Activated T-helper 1 cell treated with anti-CD3 and anti-CD28 coated beads, Interleukin-2, amount 50 U/mL, for 16 hours (primary cell): ENCODE measurements at places on chromosomes 2 and 18.

DNA sequence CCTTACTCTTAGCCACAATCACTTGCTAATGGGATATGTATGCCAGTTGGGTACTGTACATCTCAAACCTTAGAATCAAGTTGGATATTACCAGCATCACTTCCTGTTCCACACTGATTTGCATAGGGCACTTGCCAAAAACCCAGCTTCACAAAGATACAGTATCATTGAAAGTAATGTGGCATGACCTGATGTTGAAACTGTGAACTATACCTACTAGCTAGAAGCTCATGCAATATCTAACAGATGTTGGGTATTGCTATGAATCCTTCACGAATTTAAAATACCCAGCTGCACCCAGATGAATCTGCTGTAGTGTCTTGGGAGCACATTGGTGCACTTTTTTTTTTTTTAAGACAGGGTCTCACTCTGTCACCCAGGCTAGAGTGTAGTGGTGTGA lies 6.5 kb upstream of the STAMBP start:
- no peak for DNase-seq

- no peak for DNase-seq
Measured at GRCh38 chr18:13239171-13239956, 20.8 kb downstream of the LDLRAD4 start.

GRCh38 chr2:197208841-197209240 lies 101.7 kb downstream of the ANKRD44 start:
- DNase-seq: no peak

GRCh38 chr18:47215554-47216138 lies 35.8 kb downstream of the SKOR2 start:
- DNase-seq: no peak

DNA sequence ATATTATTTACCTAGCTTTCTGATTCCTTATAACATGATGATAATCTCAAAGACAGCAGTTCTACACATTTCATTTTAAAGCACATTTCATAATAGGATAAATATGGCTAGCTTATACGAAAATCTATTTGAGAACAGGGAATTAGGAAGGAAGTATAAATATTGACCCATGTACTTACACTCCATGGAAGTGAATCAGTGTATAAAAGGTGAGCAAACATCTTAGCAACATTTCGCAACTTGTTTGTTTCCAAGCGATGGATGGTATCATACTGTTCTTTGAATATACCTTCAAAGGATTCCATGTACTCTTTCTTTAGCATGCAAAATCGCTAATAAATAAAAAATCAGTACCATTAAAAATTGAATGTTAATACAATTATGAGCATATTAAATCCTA lies 53.1 kb downstream of the CWC22 start:
- no peak for DNase-seq

DNA sequence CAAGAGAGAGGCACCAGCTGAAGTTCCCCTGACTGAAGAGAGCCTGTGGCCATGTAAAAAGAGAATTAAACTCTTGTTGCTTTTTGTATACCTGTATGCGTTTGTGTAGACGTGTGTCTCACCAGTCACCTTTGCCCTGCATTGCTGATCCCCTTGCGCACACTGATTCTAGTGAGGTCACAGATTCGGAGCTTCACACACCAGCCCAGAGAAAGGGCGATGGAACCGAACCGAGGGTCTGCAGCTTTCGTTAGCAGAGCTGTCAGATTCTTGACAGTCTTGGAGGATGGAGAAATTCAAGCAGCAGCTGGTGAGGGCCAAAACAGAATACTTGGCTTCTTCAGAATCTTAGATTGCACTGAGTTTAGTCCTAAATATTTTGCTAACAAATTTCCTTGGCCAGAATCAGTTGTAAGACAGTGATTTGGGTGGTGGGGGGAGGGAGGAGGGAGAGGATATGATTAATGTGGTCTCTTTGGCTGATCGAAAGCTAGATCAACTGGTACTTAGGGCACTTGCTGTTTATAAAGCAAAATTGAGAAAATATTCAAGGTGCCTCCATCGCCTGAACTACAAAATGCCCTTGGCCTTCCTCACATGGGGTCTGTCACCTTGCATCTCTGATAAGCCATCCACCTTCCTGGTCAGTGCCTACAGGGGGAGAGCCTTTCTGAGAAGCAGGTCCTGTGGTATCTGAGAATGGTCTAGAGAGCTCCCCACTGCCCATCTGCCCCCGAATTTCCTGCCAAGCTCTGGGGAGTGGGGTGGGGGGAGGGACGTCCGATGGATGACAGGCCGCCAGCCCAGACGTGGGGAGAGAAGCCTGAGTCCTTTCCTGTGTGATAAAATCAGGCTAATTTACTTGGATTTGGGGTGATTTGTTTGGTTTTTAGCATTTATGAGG lies 123.5 kb downstream of the CABLES1 start:
- DNase-seq: no peak

DNA sequence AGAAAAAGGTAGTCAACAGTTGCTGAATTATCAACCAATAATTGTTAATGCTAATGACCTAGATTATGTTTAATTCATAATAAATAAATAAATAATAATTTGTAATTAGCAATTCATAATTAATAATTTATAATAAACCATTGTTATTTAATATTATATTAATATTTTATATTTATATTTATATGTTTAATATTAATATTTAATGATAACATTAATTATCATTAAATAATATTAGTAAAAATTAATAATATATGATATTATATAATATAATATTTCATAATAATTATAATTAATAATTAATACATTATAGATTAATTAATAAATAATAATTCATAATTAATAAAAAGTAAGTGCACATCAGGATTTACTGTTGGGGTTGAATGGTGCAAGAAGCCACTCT lies 389.4 kb upstream of the RGPD4 start:
- DNase-seq: no peak

DNA sequence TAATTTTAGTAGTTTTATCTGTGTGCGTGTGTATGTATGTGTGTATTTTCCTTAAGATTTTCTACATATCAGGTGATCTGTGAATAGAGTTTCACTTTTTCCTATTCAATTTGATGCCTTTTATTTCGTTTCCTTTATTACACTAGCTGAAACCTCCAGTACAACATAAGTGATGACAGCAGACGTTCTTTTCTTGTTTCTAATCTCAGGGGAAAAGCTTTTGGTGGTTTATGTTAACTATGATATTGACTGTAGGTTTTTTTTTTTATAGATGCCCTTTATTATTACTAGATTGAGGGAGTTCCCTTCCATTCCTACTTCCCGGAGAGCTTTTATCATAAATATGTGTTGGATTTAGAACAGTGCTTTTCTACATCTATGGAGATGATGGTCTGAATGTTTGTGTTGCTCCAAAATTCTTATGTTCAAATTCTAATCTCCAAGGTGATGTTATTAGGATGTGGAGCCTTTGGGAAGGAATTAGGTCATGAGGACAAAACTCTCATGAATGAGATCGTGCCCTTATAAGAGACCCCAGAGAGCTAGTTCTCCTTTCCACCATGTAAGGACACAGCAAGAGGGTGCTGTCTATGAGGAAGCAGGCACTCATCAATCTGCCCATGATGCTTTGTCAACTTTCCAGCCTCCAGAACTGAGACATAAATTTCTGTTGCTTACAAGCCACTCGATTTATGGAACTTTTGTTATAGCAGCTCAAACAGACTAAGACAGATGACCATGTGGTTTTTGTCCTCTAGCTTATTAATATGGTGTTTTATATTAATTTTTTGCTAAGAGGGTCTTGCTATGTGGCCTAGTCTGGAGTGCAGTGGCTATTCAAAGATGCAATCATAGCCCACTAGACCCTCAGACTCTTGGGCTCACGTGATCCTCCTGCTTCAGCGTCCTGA lies 5.9 kb upstream of the RHBDD1 start:
- no peak for DNase-seq

DNA sequence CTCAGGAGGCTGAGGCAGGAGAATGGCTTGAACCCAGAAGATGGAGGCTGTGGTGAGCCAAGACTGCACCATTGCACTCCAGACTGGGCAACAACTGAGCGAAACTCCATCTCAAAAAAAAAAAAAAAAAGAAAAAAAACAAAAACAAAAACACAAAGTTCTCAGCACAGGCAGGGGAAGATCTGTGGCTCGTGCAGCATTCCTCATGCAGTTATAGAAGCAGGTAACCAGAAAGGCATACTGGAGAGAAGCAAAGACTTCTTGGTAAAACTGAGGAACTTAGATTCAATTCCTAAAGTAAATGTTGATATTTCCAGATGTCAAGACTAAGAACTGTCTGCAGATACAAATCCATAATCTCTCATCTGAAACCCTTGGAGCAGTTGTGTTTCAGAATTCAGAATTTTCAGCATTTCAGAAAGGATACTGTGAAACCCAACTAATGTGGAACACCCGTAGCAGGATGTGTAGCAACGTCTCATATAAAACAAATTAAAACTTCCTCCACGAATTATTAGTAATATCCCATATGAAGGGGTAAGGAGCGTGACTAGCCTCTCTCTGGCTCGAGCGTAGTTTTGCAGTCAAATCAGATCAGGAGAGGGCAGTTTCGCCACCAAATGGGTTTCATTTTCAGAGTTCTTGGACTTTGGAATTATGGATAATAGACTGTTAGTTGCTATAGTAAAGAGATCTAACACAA lies 13.2 kb upstream of the SLC25A52 start:
- no peak for DNase-seq

DNA sequence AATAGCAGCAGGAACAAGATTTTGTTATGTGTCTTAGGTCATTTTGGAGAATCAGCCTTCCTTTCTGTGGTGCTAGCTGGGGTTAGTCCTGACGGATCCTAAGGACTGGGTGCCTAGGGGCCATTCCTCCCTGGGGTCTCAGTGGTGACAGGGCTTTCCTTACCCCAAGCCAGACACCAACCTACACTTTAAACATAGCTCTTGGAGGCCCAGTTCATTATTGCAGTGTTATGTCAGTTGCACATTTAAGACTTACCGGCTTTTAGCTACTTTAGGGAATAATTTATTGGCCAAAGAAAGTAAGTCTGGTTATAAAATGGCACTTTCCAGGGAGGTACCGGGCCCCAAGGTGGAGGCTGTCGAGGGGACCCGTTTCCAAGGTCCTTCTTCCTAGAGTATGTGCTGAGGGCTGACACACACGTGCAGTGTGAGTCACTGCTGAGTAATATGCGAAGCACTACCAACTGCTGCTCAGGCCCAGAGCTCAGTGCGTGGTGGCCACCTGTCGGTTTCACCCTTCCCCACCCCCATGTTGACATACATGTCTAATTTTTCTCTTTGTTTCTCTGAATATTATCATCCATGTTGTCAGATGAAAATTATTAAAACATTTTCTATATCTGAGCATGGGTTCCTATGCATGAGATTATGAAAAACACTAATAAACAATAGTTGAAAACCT lies 37.0 kb upstream of the GRHL1 start:
- DNase-seq: peak; percentile 19

GRCh38 chr18:24947521-24948305 lies 404.3 kb downstream of the ZNF521 start:
- no peak for DNase-seq

GRCh38 chr2:217739741-217740140 lies 263.1 kb downstream of the TNS1 start:
- DNase-seq: no peak

DNA sequence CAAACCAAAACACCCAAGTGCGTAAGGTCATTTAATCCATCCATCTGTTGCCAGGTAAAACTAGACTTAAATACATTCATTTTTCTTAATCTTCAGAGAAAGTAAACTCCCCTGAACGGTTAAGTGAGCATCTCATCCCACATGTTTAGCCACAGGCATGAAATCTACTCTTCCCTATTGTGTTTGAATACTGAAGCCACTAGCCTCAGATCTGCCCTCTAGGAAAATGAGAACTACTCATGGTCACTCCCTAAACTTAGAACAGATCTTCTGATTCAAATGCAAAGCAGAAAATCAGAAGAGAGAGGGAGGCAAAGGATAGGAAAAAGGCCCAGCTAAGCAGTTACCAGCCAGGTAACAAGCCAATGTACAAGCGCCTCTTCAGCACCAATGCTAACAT lies 7.1 kb downstream of the TMEM247 start:
- no peak for DNase-seq

DNA sequence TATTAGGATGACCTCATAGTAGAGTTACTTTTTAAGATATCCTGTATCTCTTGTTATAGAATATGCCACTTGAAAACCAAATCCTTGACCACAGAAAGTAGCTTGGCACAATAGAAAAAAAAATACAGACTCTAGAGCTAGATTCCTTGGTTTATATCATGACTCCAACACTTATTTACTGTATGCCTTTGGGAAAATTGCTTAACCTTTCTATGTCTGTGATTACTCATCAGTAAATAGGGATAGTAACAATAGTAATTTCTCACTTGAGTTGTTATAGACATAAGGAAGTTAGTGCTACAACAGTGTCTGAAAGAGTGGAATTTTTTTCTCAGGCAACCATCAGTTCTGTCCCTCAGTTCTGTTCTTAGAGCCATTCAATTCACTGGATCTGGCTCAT lies 193.8 kb downstream of the GULP1 start:
- no peak for DNase-seq

DNA sequence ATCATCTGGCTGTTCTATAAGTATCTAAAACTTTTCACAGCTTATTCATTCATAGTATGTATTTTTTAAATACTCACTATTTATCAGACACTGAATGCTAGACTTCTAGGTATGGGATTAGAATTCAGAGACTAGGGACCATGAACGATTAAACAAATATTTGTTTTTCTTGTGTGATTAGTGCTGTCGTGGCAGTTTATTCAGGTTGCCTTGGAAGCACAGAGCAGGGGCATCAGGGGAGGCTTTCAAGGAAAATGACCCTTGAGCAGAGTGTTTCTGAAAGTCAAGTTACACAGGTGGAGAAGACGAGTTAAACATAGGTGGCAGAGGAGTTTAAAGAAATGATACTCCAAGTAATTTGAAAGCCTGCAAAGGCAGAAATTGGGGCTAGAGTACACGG lies 5.7 kb downstream of the SPOPL start:
- DNase-seq: no peak

- no peak for DNase-seq
Measured at GRCh38 chr18:59907172-59907571, 7.4 kb downstream of the PMAIP1 start.

- no peak for DNase-seq
Measured at GRCh38 chr2:9178904-9179571, 27.6 kb upstream of the ASAP2 start.

GRCh38 chr18:70158992-70159717 lies 46.3 kb downstream of the RTTN start:
- no peak for DNase-seq
